ENCODE measurements at places on chromosomes 5 and 9.

GRCh38 chr9:94843134-94843533 lies 116.6 kb downstream of the AOPEP start:
- DNase-seq = no peak

DNA sequence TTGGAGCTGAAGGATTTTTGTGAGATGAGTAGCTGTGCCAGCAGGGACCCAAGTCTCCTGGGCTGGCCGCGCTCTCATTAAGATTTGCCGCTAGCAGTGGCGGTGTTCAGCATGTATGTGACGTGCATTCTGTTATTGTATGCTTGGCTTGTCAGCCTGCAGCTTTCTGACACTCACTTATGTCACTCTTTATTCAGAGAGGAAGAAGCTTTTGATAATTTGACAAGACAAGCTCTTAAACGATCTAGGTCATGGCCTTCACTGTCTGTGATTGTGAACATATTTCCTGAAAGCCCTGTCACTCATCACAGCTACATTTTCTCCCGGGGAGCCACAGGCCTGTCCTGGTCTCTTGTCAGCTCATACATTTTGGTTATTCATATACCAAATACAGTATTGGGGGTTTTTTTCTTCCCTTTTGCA lies 98.2 kb upstream of the GRHPR start:
- no peak for DNase-seq

GRCh38 chr9:72949918-72950325 lies 2.9 kb downstream of the ALDH1A1 start:
- no peak for DNase-seq

- no peak for DNase-seq
Observed at GRCh38 chr9:77510666-77511065, 137.5 kb downstream of the GNA14 start.

- no peak for DNase-seq
Observed at GRCh38 chr9:74570879-74571512, 73.9 kb downstream of the RORB start.

DNA sequence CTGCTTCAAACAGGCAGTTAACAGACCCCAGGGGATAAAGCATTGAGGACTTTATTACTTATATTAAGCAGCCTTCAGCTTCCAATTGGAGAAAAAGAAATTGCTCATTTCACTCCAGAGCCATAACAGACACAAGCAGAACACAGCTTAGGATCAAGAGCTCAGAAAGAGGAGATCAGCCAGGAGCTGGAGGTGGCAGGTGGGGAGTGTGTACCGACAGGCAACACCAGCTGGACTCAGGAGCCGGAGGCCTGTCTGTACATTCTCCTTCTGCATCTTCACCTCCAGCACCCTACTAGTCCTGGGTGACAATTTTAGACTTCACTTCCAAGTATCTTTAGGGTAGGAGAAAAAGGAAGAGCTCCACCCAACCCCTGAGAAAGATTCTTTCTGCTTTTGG lies 35.8 kb downstream of the NRG2 start:
- no peak for DNase-seq

DNA sequence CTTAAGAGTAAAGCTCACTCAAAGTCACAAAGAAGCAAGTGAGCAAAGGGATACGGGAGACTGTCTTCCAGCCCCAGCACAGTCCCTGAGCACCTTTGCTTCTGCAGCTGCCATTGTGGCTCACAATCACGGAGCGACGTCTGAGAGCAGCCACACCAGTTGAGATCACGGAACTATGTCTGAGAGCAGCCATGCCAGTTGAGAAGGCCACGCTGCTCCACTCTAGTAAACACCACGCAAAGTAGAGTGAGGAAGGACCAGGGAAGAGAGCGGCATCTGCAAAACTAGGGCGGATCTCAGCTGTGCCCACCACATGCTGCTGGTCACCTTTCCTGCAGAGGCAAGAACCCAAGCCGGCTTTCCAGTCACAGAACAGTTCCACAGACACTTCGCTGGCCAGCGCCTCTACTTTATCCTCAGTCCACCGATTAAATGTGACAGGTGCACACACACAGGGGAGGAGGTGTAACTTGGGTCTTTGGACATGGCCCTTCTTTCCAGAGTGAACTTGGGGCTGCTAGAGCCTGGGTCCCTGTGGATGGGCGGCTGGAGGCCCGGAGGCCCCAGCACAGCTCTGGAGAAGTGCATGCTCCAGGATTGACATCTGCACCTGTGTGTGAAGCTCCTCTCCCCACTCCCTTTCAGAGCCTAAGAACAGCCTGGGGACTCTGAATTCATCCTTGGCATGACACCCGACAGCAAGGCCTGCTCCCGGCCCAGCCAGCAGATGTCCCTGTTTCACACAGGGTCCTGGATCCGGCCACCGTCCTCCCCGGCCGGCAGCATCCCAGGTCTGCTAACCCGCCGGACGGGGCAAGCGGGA lies 324.9 kb upstream of the IRX4 start:
- DNase-seq = no peak

Data from hepatic stellate cell (primary cell).